ENCODE measurements at places on chromosomes 13 and 19. TPM values are rescaled to one million over a fixed set of nuclear protein-coding genes. Genes with fewer than 3 reads are reported as not detected.

The PCSK4 gene
- 0.56 TPM for total RNA-seq

DNA sequence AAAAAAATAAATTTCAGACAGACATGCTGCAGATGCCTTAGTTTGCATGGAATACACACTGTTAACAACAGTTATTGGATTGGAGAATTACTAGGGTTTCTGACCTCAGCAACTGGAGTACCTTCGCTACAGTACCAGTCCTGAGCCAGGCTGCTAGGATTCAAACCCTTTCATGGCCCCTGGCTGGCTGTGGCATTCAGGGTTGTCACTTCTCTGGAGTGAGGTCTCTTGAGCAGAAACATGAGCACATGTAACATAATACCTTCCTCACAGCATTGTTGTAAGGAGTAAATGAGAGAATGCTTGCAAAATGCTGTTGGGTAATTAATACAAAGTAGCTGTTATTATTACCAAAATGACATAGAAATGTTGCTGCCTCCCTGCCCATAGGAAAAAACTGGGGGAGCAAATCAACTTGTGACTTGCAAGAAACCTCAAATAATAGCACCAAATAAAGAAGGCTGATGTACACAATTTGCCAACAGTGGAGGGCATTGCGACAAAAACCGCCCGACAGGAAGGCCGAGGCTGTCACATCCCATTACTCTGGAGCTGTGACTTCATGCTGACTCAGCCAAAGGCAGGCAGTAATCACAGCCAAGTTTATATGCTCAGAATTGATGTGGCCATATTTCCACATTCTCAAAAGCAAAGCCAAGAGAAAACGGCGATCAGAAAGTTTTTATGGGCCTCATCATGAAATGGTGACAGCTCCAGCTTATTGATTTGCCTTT, 100.4 kb downstream of the RFC3 start:
- no peaks in the 10 kb centered on the region for H3K4me1 ChIP-seq
- H3K4me3 ChIP-seq, result no peak overlapping the region
- H3K27me3 ChIP-seq, result no peaks in the 10 kb centered on the region
- no peaks in the 10 kb centered on the region for H3K36me3 ChIP-seq

DNA sequence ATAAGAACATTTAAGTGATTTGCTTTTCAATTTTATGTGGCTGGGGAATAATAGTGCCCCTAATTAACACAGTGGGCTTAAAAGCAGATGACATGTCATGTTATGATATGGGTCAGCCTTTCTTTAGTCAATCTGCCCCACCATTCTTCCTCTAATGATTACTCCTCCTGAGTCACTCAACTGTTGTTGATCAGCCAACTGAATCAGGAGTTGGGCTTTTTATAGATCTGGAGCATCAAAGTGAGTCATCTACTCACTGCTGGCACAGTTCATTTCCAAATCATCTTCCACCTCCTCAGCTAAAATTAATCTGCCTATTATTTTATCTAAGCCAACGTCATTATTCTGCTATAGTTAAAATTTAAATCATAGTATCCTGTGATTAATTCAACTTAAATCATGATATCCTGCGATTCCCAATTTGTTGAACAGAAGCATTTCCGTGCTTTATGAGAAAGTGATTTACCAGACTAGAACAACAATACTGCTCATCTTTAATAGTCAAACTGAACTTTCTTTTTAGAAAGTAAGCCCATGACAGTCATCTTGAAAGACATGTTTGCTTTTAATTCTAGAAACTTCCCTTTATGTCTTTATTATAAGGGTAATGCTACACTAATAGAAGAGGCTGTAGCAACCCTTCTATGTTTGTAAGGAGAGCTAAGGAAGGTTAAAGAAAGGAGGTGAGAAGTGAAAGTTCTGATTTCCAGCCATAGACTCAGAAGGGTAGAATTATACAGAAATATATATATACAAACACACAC, 551.4 kb downstream of the TBC1D4 start:
- DNase-seq, result no peak
- no peaks in the 10 kb centered on the region for H3K4me1 ChIP-seq
- no peaks in the 10 kb centered on the region for H3K36me3 ChIP-seq
- H3K27me3 ChIP-seq, result no peaks in the 10 kb centered on the region
- no peak overlapping the region for H3K27ac ChIP-seq

DNA sequence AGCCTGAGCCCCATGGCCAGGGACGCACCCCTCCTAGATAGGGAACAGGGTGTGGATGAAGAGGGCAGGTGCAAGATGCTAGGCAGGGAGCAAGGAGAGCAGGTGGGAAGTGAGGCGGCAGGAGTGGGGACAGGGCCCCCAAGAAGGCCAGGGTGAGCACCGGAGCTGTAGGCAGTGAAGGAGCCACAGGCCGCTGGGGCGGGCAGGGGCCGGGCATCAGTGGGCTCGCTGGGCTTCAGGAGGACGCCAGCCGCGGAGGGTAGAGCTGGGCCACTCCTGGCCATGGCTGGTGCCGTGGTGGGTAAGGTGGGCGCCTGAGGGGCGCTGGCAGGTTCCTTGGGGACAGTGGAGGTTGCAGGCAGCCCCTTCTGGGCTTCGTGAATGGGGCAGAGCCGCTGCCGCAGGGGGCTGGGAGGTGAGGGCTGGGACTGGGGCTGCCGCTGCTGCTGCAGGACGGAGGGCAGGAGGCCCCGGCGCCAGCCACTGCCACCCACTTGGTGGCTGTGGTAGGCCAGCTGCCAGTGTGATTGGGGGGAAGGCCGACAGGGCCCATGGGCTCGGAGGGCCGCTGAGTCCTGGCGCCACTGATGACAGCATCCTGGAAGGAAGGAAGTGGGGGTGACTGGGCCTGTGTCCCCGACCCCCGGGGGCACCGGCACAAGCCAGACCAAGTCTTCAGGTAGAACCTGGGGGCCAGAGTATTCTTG, 2.1 kb downstream of the NKPD1 start:
- no peak overlapping the region for H3K27ac ChIP-seq
- no peaks in the 10 kb centered on the region for H3K27me3 ChIP-seq
- no peaks in the 10 kb centered on the region for H3K36me3 ChIP-seq
- H3K4me3 ChIP-seq, result no peak overlapping the region
- DNase-seq, result no peak

DNA sequence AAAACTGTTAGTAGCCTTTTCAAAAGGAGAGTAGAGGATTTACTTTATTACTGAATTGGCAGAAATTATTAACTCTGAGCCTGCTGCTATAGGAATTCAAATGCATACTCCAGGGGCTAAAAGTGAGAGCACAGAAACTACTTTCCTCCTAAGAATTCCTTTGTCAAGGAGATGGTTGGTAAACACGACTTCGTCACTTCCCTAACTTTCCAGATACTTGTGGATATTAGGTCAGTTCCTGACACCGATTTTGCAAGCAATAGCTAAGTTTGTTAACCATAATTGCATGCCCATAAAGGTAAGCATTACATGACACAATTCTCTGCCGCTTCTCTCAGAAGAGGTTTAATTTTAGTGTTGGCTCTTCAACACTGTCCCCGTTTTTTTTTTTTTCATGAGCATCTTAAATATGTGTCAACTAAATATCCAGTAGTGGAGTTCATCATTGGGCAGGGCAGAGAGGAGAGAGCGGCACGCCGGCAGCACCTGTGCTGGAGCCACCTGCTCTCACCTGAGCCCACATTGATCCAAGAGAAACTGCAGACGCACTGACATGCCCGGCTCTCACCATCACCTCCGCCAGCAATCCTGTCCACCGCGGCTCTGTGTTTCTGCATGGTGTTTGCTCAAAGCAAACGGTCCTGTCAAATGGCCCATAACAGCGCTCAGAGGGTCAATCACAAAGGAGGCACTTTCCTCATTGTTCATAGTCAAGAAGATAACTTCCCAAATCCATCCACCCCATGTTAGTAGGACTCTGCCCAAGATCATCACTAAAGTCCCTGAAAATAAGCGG, 2.6 kb downstream of the MED26 start:
- no peaks in the 10 kb centered on the region for H3K36me3 ChIP-seq
- DNase-seq, result no peak
- H3K4me3 ChIP-seq, result no peak overlapping the region
- H3K27me3 ChIP-seq, result no peaks in the 10 kb centered on the region
- peaks cover 30% of the 10 kb centered on the region for H3K4me1 ChIP-seq
- H3K27ac ChIP-seq, result no peak overlapping the region

DNA sequence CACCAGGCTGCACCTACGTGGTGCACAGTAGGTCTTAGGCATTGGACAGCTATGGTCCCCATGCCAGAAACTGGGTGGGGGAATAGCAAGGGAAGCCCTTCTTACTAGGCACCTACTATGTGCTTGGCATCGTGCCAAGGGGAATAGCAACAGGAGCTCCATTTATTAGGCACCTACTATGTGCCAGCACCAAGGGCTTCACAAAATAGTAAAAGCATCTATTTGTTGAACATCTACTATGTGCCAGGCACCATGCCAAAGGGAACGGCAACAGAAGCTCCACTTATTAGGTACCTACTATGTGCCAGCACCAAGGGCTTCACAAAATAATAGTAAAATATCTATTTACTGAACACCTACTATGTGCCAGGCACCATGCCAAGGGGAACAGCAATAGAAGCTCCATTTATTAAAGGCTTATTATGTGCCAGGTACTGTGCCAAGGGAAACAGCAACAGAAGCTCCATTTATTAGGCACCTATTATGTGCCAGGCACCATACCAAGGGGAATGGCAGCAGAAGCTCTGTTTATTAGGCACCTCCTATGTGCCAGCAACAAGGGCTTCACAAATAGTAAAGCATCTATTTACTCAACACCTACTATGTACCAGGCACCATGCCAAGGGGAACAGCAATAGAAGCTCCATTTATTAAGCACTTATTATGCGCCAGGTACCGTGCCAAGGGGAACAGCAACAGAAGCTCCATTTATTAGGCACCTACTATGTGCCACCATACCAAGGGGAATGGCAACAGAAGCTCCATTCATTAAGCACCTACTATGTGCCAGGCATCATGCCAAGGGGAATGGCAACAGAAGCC, 108.5 kb downstream of the PTPRS start:
- DNase-seq, result no peak
- H3K4me1 ChIP-seq, result no peaks in the 10 kb centered on the region
- no peak overlapping the region for H3K27ac ChIP-seq
- no peak overlapping the region for H3K4me3 ChIP-seq
- no peaks in the 10 kb centered on the region for H3K27me3 ChIP-seq

DNA sequence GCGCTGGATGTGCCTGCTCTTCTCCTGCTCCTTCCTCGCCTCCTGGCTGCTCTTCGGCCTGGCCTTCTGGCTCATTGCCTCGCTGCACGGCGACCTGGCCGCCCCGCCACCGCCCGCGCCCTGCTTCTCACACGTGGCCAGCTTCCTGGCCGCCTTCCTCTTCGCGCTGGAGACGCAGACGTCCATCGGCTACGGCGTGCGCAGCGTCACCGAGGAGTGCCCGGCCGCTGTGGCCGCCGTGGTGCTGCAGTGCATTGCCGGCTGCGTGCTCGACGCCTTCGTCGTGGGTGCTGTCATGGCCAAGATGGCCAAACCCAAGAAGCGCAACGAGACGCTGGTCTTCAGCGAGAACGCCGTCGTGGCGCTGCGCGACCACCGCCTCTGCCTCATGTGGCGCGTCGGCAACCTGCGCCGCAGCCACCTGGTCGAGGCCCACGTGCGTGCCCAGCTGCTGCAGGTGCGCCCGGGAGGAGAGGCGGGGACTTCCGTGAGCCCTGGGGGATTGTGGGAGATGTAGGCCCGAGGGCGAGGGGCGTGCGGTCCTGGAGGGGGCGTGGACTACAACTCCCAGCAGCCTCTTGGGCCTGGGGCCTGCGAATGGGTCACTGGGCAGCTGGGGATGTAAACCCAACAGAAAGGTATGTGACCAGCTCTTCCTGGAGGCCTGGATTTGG, 6.7 kb downstream of the KCNJ14 start:
- no peak for DNase-seq
- H3K27me3 ChIP-seq, result no peaks in the 10 kb centered on the region
- no peak overlapping the region for H3K4me3 ChIP-seq
- H3K4me1 ChIP-seq, result no peaks in the 10 kb centered on the region
- no peaks in the 10 kb centered on the region for H3K36me3 ChIP-seq
- no peak overlapping the region for H3K27ac ChIP-seq

- H3K4me1 ChIP-seq, result no peaks in the 10 kb centered on the region
- DNase-seq, result no peak
- H3K36me3 ChIP-seq, result peaks cover 9% of the 10 kb centered on the region
- H3K27ac ChIP-seq, result no peak overlapping the region
- no peaks in the 10 kb centered on the region for H3K27me3 ChIP-seq
Observed at GRCh38 chr13:51970349-51970748, 40.9 kb downstream of the ATP7B start.

GRCh38 chr19:7742575-7742974, 4.8 kb downstream of the CD209 start:
- H3K27me3 ChIP-seq, result no peaks in the 10 kb centered on the region
- H3K27ac ChIP-seq, result no peak overlapping the region
- H3K4me1 ChIP-seq, result no peaks in the 10 kb centered on the region
- no peak for DNase-seq
- no peaks in the 10 kb centered on the region for H3K36me3 ChIP-seq
- no peak overlapping the region for H3K4me3 ChIP-seq

GRCh38 chr19:8363803-8364771, at the start of gene ANGPTL4:
TSS of gene ANGPTL4 (plus strand) at chr19:8364155. CDS start at chr19:8364322, 167 bp downstream.
- DNase-seq, result peak; percentile 53
- H3K4me3 ChIP-seq, result peak within 1 kb of the TSS; percentile 81
- peaks cover 47% of the 10 kb centered on the region for H3K4me1 ChIP-seq

- peak overlapping the region; percentile 88 for H3K4me3 ChIP-seq
- no peaks in the 10 kb centered on the region for H3K27me3 ChIP-seq
- no peak for DNase-seq
- H3K4me1 ChIP-seq, result peaks cover 42% of the 10 kb centered on the region
- peaks cover 32% of the 10 kb centered on the region for H3K36me3 ChIP-seq
Observed at GRCh38 chr19:3970313-3970807, 539 bp downstream of the DAPK3 start.

GRCh38 chr19:16889883-16890460, 1.2 kb downstream of the F2RL3 start:
- no peak for DNase-seq
- no peak overlapping the region for H3K4me3 ChIP-seq
- H3K4me1 ChIP-seq, result no peaks in the 10 kb centered on the region
- H3K27me3 ChIP-seq, result no peaks in the 10 kb centered on the region
- no peak overlapping the region for H3K27ac ChIP-seq
- no peaks in the 10 kb centered on the region for H3K36me3 ChIP-seq

DNA sequence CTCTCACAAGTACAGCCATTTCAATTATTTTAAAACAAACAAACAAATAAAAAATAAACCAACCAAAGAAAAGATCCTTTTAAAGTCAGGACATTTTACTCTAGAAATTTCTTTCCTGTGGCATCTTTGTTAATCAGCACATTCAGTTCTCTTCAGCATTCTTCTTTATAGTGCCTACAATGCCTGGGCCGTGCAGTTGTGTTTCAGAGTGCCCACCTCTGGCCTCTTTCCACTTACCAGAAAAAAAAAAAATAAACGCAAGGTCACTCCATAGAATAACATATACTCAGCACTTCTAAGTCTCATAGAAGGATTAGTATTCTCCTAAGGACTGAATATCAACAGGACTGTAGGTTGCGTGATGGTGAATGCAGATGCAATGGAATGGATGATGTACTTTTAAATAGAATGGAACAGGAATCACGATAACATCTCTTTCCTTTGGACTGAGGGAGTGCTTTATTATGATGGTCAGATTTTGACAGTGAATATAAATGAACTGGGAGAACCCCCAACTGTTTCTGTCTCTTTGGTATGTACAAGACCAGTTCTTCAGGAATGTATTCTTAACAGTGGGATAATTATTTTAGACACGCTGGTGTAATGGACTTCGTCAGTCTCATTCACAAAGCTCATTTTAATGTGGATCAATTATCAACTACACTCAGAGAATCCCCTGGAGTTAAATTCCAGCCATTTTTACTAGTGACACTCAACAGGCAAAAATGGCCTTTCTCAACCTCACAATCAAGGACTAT, 125.0 kb upstream of the NBEA start:
- DNase-seq, result no peak
- peaks cover 20% of the 10 kb centered on the region for H3K4me1 ChIP-seq
- no peak overlapping the region for H3K27ac ChIP-seq
- no peak overlapping the region for H3K4me3 ChIP-seq
- H3K27me3 ChIP-seq, result no peaks in the 10 kb centered on the region
- no peaks in the 10 kb centered on the region for H3K36me3 ChIP-seq
